LoVo (cell line): ENCODE measurements at places on chromosomes 11 and 22.

DNA sequence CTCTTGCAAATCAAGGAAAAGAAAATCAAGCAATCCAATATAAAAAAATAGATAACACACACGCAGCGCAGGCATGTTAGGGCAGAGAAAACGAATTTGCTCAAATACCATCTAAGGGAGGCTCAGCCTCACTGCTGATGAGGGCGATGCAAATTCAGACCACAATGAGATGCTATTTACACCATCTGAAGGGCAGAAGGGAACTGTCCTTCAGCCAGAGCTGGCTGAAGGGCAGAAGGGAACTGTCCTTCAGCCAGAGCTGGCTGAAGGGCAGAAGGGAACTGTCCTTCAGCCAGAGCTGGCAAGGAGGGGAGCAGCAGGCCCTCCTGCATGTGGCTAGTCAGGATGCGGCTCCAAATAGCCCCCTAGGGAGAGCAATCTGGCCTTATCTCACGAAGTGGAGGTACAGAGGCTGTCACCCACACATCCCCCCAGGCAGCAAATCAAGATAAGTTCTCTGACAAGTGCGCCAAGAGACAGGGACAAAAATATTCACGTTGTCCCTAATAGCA lies 7.6 kb upstream of the SLC39A13 start:
- DNase-seq: no peak

DNA sequence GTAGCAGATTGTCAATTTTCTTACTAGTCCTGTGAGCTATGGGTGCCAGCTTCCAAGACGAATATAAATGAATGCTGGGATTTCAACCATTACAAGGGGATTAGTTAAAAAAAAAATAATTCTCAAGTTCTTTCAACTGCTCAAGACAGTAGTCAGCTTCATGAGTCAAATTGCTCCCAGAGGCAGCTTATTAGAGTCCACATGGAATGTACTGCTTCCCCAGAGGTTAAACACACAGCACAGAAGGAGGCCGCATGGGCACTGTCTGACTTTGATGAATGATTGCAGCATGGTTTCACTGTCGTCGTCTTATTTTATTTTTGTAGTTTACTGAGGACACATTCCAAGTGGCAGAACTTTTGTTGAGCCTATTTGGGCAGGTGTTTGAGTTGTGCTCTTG lies 563.2 kb downstream of the TMEM135 start:
- no peak for DNase-seq

DNA sequence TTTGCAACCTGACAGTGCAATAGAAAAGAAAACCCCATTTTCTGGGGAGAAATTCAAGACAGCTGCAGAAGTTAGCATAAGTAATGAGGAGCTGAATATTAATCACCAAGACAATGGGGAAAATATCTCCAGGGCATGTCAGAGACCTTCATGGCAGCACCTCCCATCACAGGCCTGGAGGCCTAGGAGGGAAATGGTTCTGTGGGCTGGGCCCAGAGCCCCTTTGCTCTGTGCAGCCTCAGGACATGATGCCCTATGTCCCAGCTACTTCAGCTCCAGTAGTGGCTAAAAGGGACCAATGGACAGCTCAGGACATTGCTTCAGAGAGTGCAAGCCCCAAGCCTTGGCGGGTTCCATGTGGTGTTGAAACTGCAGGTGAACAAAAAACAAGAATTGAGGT lies 14.6 kb upstream of the DKK3 start:
- DNase-seq: no peak

DNA sequence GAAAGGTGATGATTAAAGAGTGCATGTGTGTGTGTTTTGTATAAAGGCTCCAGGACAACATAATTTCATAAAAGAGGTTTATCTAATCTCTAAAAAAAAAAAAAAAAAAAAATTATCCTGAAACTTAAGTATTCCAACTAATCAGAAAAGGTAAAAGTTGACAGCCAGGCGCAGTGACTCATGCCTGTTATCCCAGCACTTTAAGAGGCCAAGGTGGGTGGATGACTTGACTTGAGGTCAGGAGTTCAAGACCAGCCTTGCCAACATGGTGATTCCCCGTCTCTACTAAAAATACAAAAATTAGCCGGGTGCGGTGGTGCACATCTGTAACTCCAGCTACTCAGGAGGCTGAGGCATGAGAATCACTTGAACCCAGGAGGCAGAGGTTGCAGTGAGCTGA lies 632.7 kb upstream of the CHORDC1 start:
- DNase-seq: no peak

- DNase-seq: no peak
Observed at GRCh38 chr11:69617220-69617619, 23.7 kb upstream of the CCND1 start.

GRCh38 chr11:125397421-125397820 lies 98.6 kb downstream of the FEZ1 start:
- no peak for DNase-seq
